GOT3 (cell line): ENCODE measurements at places on chromosomes 2 and 18.

GRCh38 chr2:25373269-25373981 lies 31.7 kb upstream of the DNMT3A start:
- DNase-seq = no peak

- DNase-seq = no peak
These were observed 323.7 kb downstream of the SLC4A3 start for GRCh38 chr2:219951099-219951498.

DNA sequence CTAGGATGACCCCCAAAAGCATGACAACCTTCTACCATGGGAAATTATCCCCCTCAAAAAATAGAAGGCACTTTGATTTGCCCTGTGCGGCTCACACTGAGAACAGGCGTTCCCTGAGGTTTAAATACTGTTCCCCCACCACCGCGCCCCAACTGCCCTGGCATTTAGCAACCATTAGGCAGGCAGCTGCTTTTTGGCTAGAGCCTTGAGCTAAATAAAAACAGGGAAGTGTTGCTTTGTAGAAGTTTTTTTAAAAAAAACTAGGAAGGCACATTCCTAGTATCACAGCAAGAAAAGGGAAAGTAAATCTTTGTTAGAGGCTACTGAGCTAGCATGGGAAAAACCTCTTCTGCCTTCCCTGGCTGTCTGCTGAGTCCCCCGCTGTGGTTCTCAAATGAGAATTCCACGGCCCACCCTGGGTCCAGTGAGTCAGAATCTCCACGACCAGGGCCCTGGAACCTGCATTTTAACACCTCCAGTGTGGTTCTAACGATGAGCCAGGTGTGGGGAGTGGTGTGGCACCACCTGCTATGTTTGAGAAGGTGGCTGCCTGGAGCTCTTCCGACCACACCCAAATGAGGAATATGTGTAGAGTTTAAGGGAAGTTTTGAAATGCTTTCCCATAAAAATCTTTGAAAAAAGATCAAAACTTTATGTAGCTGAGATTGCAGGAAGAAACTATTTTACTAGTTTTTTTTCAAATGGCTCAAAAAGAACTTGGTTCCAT lies 66.4 kb downstream of the VIT start:
- DNase-seq = no peak

DNA sequence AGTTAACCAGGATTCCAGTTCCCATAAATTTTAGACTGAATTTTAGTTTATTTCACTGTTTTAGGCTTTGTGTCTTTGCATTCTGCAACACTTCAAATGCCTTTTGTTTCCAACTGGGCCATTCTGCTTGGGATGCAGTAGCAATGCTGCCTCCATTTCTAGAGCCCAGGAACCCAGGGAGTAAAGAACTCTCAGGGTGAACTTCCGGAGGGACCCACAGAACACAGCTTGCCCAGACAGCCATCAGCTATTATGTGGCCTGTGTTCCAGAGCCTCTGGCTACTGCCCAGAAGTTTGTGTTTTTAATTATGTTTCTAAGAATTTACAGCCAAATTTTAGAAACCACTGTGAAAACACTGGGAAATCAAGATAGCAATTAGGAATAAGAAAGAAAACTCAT lies 145.1 kb downstream of the TMEM163 start:
- DNase-seq = no peak

DNA sequence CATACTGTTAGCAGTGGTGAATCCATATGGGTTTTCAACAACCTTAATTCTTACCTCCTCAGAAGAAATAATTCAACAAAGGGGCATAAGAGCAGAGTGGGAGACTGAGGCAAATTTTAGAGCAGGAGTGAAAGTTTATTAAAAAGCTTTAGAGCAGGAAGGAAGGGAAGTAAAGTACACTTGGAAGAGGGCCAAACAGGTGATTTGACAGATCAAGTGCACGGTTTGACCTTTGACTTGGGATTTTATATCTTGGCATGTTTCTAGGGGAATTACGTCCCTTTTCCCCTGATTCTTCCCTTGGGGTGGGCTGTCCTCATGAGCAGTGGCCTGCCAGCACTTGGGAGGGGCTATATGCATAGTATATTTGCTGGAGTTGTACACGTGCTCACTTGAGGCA lies 280.5 kb downstream of the MBD5 start:
- DNase-seq = no peak

DNA sequence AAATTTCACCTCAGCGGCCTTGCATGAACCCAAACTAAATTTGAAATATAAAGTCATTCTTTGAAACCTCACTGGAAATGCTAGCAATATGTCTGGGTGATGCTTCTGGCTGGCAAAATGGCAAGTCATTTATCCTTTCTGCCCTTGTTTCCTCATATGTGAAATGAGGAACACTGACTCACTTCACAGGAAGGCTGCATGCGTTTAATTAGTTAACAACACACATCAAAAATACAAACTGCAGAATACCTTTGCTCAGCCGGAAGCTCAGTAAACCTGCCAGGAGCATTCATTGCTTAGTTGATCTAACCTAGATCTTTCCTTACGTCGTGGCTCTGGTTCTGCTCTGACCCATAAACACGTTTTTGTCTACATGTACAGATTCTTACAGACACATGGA lies 214.2 kb upstream of the ACVR2A start:
- no peak for DNase-seq

GRCh38 chr2:160411167-160411566 lies 82.4 kb downstream of the RBMS1 start:
- no peak for DNase-seq

- DNase-seq = no peak
These were observed 579.4 kb upstream of the FAM98A start for GRCh38 chr2:34178482-34178881.

GRCh38 chr2:56001947-56002346 lies 78.4 kb upstream of the EFEMP1 start:
- DNase-seq = no peak

DNA sequence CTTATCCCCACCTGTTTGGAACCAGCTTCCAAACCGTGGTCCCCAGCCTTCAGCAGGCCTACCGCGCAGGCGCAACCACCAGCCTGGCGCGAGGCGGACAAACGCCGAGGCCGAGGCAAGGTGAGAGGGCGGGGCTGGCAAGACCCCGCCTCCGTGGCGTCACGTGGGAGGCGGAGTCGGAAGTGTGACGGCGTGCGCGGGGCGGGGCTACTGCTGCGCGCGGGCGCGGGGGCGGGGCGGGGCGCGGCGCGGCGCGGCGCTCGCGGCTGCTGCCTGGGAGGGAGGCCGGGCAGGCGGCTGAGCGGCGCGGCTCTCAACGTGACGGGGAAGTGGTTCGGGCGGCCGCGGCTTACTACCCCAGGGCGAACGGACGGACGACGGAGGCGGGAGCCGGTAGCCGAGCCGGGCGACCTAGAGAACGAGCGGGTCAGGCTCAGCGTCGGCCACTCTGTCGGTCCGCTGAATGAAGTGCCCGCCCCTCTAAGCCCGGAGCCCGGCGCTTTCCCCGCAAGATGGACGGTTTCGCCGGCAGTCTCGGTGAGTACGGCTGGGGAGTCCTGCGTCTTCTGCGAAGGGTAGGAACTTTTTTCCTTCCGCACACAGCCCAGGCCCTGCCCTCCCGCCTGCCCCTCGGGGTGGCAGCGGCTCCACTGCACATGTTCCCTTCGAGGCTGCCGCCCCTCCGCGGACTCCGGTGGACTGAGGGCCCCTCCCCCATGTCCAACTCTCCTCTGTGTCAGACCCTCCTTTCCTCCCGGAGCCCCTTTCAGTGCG lies at the start of gene EML4:
EML4 (plus strand) TSS at position 254 of the 774 bp plus-strand sequence; CDS start at position 513, 259 bp downstream.
- peak; percentile 77 for DNase-seq

DNA sequence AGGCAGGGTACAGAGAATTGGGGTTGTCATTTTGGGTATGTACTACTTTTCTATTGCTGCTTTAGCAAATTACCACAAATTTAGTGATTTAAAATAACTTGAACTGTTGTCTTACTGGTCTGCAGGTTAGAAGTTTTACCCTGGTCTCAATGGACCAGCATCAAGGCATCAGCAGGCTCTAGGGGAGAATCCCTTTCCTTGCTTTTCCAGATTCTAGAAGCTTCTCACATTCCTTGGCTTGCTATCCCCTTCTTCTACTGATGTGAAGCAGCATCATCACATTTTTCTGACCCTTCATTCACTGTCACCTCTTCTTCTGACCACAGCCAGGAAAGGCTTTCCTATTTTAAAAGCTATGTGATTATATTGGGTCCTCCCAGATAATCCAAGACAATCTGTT lies 237.8 kb upstream of the RBMS1 start:
- no peak for DNase-seq

- DNase-seq = no peak
These were observed 184.5 kb upstream of the VRK2 start for GRCh38 chr2:57862153-57862552.

- no peak for DNase-seq
These were observed 51.4 kb downstream of the EMILIN2 start for GRCh38 chr18:2898186-2898640.

DNA sequence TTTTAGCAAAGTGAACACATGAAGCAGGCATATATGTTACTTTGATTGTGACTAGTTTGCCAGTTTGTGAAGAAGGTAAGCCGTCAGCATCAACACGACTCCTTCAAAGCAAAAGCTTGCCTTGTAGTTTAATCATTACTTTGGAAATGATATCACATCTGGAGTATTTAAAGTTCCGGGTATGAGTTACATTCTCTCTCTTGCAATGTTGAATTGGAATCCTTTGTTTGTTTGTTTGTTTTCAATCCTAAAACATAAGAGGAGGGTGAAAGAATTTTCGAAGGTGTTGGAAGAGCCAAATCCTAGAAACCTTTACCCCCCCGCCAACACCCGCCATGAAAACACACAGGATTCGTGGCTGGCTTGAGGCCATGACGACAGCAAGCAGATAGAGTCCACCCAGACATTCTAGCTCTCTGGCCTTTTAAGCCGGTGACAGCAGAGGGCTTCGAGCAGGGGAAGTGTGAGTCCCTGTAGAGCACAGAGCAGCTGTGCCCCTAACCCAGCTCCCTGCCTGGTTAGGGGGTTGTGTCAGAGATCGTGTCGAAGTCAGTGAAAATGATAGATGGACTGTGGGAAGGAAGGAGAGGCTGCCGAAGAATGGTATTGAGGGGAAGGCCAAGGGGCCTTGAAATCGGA lies 103.8 kb upstream of the SMIM21 start:
- no peak for DNase-seq

GRCh38 chr2:120348134-120348736 lies 2.3 kb downstream of the INHBB start:
- DNase-seq = no peak

DNA sequence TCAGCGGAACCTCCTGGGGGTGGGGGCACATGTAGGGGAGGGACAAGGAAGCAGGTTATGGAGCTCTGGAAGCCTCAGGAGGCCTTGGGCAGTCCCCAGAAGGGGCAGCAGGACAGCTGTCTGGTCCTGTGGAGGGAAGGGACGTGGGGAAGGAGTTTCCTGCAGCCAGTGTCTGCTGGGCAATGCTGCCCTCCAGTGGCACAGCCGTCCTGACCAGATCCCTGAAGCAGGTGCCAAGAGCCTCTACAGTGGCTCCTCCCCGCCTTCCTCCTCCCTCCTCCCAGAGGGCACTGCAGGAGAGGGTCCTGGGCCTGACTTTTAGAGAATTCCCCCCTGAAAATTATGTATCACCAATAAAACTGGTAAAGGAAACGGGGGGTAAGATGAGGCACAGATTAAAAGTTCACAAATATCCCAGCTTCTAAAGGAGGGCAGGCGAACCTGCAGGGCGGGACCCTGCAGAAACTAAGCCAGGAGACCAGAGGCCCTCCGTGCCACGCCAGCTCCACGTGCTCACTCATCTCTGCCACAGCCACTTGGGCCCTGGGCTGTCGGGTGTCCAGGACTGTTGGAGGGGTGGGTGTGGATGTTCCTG lies 258.5 kb downstream of the TWIST2 start:
- DNase-seq = no peak

GRCh38 chr2:220887876-220888275 lies 684.2 kb downstream of the EPHA4 start:
- DNase-seq = no peak

DNA sequence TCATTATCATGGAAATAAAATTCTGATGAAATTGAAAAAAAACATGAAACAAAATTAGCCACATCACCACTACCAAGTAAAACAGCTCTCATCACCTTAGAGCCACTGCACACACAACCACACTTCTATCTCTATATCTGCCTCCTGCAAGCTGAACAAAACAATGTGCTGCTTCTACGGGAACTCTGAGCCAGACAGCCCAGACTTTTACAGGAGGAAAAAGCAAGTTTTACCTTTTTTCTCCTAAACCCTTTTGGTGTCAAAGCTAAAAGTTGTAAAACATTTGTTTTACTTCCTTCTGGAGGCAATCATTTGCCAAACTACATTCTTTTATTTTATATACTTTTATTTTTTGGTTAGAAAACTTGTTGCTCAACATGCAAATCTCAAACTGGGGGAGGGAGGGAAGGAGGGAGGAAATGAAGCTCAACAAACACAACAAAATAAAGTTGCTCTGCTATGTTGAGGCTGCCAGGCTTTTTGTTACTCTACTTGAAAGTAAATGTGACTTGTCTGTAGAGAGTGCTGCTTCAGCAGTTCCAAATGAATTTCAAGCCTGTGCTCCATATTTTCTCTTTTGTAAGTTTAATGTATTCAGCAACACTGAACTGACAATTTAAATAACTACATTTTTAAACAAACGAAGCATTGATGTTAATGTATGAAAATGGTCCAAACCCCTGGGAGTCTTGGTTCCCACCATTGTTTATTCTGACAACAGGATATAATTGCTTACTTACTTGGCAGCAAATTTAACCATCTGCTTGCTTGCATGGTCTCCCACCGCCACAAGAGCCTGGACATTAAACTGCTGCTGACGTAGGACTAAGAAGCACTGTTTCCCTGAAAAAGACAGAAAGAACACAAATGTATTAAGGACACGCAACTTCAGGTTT lies 24.5 kb downstream of the DARS1 start:
- DNase-seq = no peak

- DNase-seq = no peak
These were observed 277.1 kb upstream of the NRP2 start for GRCh38 chr2:205405194-205405593.

GRCh38 chr2:2694746-2695145 lies 363.7 kb upstream of the MYT1L start:
- no peak for DNase-seq

GRCh38 chr2:219104107-219105035 lies 43.6 kb upstream of the IHH start:
- DNase-seq = no peak

DNA sequence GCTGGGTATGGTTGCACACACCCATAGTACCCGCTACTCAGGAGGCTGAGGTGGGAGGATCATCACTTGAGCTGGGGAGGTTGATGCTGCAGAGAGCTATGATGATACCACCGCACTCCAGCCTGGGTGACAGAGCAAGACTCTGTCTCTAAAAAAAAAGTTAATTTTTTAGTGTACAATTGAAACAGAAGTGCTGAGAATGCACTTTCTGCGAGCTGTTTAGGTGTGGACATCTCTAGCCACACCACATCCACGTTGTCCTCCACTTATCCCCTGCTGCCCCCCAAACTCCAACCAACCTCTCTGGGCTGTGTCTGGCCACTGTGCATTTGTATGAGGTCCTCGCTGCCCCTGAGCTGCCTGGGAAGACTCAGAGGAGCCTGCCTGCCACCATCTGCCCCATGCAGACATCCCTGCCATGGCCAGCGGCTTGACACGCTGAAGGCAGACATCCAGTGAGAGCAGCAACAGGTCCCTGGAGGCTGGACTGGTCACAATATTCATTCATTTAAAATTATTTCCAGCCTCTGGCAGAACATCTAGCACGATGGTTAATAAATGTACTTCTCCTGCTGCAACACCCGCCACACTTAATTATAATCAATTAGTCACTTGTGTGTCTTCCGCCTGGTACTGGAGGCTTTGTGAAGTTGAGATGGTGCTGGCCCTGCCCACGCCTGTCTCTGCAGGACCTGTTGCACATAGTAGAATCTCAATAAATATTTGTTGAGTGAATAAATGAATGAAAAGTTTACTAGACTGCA lies 3.7 kb upstream of the AFF3 start:
- no peak for DNase-seq
